ENCODE measurements at places on chromosomes 3 and 15.

- DNase-seq: no peak
Measured at GRCh38 chr15:99722406-99722805, 10.8 kb downstream of the LYSMD4 start.

GRCh38 chr15:96403071-96403470 lies 72.6 kb downstream of the NR2F2 start:
- no peak for DNase-seq

GRCh38 chr3:71269906-71270305 lies 313.6 kb downstream of the FOXP1 start:
- DNase-seq: no peak

- DNase-seq: no peak
Measured at GRCh38 chr15:43292375-43293078, 25.8 kb upstream of the TGM5 start.

- peak; percentile 70 for DNase-seq
Measured at GRCh38 chr3:120780977-120781376, 38.4 kb downstream of the GTF2E1 start.

DNA sequence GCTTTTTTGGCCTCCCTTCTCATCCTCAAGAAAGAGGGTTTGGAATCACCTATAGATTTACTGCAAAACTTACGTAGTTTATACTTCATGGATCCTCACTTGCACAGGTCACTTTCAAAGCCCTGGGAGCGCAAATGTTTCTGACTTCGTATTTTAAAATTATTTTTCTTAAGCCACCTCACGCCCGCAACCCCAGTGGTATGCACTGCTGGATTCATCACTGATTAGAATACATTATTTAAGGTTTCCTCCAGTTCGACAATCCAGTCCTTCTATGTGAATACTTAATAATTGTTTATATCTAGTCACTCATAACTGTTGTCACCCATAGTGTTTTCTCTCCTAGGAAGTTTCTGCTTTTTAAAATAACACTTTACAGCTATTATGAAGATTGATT lies 339.9 kb downstream of the CHL1 start:
- DNase-seq: no peak

DNA sequence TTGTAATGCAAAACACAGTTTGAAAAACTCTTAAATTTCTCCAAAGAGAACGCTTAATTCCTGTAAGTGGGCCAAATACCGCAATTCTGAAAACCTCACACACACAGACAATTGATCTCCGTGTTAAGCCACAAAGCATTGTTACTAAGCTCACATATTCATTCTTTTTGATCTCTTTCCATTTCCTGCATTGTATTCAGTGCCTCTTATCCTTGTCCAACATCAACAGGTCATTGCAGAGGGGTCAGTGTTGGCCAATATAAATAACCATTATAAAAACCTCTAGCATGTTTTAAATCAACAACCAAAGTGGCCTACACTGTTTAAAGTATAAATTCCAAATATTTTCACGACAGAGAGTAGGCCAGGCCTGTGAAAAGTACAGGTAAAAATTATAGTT lies 171.1 kb downstream of the PDZRN3 start:
- DNase-seq: no peak

DNA sequence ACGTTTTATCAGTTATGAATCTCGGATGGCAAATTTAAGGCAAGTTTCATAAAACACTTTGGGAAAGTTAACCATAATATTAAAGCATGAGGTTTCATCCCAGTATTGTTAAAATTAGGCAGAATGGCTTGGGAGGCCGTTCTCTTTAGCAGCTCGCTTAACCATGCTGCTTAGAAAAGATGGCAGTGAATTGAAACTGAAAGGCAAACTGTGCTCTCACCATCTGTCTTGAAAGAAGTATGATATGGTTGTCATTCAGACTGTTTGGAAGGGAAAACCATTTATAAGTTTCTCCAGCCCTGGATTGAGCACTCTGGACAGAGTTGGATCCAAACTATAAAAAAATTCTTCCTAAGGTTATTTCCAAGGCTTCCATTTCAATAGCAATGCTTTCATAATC lies 332.3 kb upstream of the SUCLG2 start:
- no peak for DNase-seq

DNA sequence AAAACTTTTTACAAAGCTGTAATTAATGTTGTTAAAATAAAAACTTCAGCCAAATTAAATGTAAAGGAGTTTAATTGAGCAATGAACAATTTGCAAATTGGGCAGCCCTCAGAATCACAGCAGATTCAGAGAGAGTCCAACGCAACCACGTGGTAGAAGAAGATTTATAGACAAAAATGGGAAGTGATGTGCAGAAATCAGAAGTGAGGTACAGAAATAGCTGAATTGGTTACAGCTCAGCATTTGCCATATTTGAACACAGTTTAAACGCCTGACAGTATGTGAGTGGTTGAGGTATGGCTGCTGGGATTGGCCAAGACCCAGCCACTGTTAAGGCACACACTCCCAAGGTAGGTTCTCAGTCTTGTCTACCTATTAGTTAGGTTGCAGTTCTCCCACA lies 14.4 kb upstream of the PLA2G4D start:
- DNase-seq: no peak

DNA sequence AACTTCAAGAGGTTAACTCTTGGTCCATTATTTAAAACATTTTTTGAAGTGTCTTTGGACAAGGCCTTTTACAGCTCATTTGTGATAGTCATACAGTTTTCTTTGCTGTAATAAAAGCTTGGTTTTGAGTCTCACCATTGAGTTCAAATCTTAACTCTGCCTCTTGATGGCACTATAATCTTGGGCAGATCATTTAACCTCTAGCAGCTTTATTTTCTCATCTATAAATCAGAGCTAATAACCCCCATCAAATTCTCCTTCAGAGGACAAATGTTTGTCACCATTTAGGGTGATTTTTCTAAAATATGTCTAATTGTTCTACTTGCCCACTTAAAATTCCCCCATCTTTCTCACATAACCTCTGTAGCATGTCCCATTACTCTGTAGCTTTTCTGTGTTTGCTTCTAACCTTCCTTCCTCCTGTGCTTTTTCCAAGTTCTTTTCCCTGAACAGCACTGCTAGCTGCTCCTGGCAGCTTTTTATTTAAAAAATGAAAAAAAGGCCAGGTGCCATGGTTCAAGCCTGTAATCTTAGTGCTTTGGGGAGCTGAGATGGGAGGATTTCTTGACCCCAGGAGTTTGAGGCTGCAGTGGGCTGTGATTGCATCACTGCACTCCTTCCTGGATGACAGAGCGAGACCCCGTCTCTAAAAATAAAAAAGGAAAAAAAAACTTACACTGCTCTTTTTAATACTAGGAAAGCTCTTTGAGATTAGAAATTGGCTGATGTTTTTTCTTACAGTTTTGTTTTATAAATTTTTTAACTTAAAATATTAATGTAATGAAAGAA lies 28.5 kb downstream of the UBE2E1 start:
- no peak for DNase-seq

DNA sequence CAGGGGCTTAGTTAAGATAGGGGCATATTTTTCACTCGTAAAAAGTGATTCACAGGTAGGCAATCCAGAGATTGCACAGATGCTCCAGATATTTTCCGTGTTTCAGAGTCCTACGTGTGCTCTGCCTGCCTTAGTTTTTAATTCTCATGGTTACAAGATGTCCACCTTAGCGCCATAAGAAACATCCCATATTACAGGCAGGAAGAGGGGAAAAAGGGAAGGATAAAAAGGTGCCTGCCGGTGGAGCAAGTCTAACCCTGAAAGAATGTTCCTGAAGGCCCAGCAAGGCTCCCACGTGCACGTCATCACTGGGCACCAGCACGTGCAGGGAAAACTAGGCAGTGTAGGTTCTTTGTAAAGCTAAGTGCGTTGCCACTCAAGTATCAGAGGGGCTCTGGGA lies 10.1 kb upstream of the MOBP start:
- DNase-seq: no peak

- no peak for DNase-seq
Measured at GRCh38 chr3:149510480-149510879, 36.0 kb downstream of the TM4SF4 start.

GRCh38 chr3:58176827-58177489 lies 33.8 kb downstream of the DNASE1L3 start:
- no peak for DNase-seq

DNA sequence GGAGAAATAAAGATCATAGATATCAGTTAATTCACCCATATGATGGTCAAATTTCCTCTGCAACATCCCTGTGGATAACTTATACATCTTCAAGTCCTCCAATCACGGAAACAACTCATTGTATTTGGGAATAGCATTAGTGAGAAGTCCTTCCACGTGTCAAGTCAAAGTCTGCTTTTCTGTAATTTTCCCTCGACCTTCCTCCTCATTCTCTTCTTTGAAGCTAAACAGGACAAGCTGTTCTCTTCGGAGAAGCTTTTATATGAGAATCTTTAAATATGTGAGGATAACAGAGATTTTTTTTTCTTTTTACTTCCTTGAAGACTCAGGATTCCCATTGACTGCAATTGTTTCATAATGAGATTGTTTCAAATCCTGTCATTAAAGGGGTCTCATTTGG lies 230.4 kb downstream of the ZPLD1 start:
- DNase-seq: no peak

- DNase-seq: no peak
Measured at GRCh38 chr15:72365844-72366243, 10.0 kb downstream of the HEXA start.

DNA sequence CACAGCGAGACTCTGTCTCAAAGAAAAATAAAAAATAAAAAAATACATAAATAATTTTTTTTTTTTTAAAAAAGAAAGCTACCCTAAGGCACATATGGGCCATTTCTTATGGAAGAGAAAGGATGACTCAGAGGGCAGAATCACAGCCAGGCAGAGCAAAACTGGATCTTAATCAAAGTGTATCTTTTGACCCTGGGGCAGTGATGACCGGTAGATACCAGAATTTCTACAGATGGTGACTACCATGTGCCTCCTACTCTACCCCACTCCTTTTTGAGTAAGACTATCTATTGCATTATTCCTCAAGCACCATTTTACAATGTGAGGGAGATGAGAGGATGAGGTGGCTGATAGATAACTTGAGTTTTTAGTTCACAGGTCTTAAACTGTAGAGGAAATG lies 26.0 kb downstream of the TARS3 start:
- no peak for DNase-seq

DNA sequence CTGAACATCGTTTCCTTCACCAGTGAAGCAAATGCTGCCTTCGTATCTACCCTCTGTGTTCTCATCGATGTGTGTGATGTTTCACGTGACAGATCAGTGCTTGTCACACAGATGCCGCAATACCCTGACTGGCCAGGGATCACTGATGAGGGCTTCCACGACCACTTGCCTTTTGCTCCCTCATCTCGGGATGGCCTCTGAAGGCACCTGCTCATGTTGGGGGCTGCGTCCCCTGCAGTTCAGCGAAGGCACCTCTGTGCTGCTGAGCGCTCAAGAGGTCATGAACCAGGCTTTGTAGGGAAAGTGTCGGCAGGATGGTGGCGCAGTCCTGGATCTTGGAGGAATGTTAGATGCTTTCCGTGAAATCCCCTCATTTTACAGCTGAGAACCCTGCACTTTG lies 79.2 kb upstream of the KLF13 start:
- DNase-seq: no peak

- no peak for DNase-seq
Measured at GRCh38 chr3:190388703-190389102, 740 bp downstream of the CLDN16 start.

DNA sequence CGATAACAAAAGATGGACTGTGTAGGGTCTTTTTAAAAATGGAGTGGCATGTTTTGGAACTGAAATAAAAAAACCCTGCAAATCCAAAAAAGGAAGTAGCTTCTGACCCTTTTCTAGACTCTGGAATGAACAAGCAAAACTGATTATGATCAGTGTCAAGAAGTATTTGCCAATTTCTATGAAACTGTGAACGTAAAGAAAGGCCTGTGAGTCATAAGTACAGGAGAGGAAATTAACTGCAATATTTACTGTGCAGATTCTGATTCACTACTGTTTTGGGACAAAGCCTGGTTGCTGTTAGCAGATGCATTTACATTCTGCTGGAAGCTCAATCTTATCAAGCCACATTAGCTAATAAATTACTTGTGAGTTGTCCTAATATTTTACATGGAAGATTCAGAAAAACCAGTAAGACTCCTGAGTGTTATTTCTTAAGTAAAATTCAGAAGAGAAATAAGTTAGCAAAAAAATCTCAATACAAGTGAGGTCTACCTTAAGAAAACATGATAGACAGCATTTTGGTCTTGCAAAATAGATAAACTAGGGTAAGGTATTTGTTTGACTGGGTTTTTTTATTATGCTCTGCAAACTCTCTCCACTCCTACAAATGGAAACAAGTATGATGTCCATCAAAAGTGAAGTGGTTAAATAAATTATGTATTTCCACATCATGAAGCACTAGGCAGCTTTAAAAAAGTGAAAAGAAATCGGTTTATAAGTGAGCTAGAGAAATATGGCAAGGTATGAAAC lies 90.2 kb upstream of the LMOD3 start:
- no peak for DNase-seq

- no peak for DNase-seq
Measured at GRCh38 chr3:66475386-66476020, 25.3 kb downstream of the LRIG1 start.

- no peak for DNase-seq
Measured at GRCh38 chr15:83462953-83463433, 15.9 kb downstream of the SH3GL3 start.

GRCh38 chr15:48896869-48897814 lies 19.2 kb downstream of the EID1 start:
- DNase-seq: no peak

- no peak for DNase-seq
Measured at GRCh38 chr3:33250712-33251111, 26.5 kb upstream of the FBXL2 start.

DNA sequence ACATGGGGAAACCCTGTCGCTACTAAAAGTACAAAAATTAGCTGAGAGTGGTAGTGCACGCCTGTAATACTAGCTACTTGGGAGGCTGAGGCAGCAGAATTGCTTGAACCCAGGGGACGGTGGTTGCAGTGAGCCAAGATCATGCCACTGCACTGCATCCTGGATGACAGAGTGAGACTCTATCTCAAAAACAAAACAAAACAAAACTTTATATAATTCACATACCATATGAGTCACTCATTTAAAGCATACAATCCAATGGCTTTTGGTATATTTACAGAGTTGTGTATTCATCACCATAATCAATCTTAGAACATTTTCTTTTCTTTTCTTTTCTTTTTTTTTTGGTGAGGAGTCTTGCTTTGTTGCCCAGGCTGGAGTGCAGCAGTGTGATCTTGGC lies 8.7 kb downstream of the PXK start:
- no peak for DNase-seq

- no peak for DNase-seq
Measured at GRCh38 chr3:33139996-33140395, 26.2 kb downstream of the CRTAP start.

- DNase-seq: peak; percentile 84
Measured at GRCh38 chr3:53255775-53256703, at the start of gene TKT. TSS of gene TKT (minus strand) at chr3:53256022. CDS start at chr3:53255942, 80 bp downstream.

GRCh38 chr3:117846238-117846637 lies 1136.7 kb downstream of the TUSC7 start:
- no peak for DNase-seq

GRCh38 chr3:181725830-181726229 lies 14.1 kb downstream of the SOX2 start:
- no peak for DNase-seq

- DNase-seq: no peak
Measured at GRCh38 chr3:172859041-172859440, 108.5 kb downstream of the ECT2 start.

- no peak for DNase-seq
Measured at GRCh38 chr3:173007079-173007723, 133.8 kb downstream of the SPATA16 start.

- DNase-seq: no peak
Measured at GRCh38 chr3:193207290-193208273, 33.4 kb upstream of the PLAAT1 start.

Measured in T1000 (cell line).